ENCODE measurements at places on chromosomes 5 and 9. TPM values are rescaled to one million over a fixed set of nuclear protein-coding genes. Genes with fewer than 3 reads are reported as not detected.

- DNase-seq, result no peak
Observed at GRCh38 chr9:95966306-95966705, 90.8 kb downstream of the ERCC6L2 start.

DNA sequence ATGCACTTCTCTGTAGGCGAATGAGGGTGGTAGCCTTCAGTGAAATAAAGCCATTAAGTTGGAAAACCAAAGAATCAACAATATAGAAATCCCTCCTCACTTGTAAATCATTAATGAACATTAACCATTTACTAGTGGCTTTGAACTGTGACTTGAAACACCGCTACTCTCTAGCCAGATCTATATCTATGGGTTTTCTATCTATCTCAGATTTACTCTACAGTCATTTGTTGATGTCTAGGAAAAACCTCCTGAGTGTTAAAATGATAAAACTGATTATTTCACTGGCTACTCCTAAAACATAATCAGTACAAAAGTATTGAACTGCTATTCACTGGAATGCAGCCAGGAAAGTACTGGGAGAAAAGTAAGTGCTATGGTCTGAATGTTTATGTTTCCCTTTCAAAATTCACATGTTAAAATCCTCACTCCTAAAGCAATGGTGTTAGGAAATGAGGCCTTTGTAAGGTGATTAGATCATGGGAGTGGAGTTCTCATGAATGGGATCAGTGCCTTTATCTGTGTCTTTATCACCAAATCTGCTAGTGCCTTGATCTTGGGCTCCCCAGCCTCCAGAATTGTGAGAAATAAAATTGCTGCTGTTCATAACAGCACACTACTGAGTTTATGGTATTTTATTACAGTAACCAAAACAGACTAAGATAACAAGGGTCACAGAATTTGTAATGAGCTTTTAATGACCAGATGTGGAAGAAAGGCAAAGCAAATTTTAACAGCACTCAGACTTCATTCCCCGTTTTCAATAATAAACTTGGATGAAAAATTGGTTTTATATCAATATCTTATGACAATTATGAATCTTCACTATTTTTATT, 8.6 kb upstream of the OXCT1 start:
- DNase-seq, result no peak

The SPINK5 gene
- polyA plus RNA-seq, result 0.67 TPM

DNA sequence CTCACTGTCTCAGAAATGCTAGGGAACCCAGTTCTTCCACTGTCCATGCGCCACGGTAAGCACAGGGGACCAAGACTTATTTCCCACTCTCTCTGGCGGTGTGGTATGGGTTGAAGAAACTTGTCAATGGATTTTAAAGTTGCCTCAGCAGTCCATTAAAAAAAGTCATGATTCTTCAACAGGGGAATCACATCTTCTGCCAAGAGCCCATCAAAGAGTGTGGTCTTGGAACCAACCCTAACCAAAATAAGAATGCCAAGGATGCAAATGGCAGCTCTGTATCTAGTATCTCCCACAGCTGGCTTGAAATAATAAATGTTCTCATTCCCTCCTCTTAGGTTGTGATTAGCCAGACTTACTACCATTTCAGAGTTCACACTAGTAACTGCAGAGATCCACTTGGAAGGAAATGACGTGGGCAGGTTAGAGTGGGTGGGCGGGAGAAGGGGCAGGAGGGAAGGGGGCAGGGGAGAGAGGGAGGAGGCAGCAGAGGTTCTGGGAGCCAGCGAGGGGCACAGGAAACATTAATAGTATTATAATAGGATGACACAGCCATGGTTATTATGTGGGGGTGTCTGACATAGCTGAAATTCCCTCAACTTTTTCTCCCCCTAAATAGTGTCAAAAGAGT, 17.6 kb downstream of the PTCH1 start:
- DNase-seq, result no peak

- DNase-seq, result no peak
Observed at GRCh38 chr9:72150661-72151060, 1.4 kb downstream of the GDA start.

The C9orf85 gene
- polyA plus RNA-seq, result 21.8 TPM

- DNase-seq, result no peak
Observed at GRCh38 chr9:4116071-4116581, 183.7 kb downstream of the GLIS3 start.

- no peak for DNase-seq
Observed at GRCh38 chr5:24862117-24862516, 217.3 kb upstream of the CDH10 start.

The HTR1A gene
- polyA plus RNA-seq, result not detected

DNA sequence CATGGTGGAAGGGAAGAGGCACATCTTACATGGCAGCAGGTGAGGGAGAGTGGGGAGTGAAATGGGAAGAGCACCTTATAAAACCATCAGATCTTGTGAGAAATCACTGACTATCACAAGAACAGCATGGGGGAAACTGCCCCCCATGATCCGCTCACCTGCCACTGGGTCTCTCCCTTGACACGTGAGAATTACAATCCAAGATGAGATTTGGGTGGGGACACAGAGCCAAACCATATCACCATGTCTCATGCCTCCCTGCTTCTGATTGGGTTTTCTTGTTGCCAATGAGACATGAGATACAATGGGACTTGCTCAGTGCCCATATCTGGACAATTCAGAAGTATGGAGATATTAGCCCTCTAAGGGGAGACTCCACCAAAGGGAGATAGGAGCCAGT, 97.4 kb downstream of the TARS1 start:
- no peak for DNase-seq

The LCN2 gene
- polyA plus RNA-seq, result 0.75 TPM
